ENCODE measurements at places on chromosomes 2 and 18.
A peak's percentile ranks its signal among the peaks of the same experiment; 100 is the strongest.

DNA sequence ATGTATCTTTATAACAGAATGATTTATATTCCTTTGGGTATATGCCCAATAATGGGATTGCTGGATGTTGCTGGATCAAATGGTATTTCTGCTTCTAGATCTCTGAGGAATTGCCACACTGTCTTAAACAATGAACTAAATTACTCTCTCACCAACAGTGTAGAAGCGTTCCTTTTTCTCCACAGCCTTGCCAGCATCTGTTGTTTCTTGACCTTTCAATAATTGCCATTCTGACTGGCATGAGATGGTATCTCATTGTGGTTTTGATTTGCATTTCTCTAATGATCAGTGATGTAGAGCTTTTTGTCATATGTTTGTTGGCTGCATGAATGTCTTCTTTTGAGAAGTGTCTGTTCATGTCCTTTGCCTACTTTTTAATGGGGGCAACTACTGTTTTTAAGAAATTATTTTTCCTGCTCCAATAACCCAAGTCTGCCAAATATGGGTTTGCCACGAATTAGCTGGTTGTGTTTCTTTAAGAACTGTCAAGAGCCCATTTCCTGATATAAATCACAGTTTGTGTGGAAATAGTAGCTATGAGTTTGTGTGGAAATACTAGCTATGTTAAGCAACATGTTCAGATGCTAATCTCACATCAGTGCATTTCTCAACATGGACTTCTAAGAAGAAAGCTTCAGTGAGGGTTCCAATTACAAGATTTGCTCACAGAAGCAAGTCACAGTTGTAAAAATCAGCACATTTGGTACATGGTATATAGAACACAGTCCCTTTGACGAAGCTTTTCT is 259.4 kb downstream of the ANAPC1 start:
- peak; percentile 91 for DNase-seq

DNA sequence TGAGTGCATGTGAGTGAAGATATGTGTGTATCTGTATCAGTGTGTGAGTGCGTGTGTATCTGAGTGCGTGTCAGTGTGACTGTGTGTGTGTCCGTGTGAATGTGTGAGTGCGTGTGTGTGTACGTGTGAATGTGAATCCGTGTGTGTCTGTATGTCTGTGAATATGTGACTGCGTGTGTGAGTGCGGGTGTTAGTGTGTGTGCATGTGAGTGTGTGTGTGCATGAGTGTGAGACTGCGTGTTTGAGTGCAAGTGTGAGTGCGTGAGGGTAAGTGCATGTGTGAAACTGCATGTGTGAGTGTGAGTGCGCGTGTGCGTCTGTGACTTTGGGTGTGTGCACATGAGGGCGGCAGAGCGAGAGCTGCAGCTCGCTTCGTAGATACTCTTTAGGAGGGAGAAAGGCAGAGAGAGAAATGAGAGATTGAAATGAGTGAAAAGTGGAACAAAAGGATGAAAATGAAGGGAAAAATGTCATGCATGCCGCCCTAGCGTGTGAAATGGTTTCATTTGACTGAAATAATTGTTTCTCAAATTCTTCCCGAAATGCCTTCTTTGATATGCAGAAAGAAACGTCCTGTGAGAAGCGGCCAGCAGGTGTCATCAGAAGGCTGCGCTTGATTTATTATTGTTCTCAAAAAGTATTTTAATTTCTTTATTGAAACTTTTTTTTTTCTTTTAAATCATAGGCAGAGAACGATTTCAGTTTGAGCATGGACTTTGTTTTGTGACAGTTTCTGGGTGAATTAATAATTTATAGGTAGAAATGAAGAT is 25.6 kb downstream of the ZNF407 start:
- DNase-seq = no peak

GRCh38 chr2:240509667-240510512 is 47.9 kb downstream of the ANKMY1 start:
- no peak for DNase-seq

- no peak for DNase-seq
Measured at GRCh38 chr2:15725101-15725781, 133.6 kb downstream of the DDX1 start.

DNA sequence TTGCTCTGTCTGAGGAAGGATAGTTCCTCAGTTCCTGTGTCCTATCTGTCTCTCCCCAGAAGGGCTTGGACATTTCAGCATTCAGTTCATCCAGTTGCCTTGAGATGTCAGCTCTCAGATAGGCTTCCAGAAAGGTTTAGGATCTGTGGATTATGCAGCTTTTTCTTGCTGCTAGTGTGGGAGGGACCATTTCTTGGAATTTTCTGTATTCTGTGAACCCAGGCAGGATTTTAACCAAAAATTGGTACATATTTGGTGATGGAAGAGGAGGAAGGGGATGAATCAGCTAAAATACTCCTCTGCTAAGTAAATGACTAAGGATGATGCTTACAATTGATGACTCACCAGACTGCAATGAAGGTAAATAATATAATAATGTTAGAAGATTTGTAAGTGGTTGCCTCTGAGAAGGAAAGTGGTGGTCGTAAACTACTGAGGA is 58.6 kb upstream of the DOCK10 start:
- no peak for DNase-seq

DNA sequence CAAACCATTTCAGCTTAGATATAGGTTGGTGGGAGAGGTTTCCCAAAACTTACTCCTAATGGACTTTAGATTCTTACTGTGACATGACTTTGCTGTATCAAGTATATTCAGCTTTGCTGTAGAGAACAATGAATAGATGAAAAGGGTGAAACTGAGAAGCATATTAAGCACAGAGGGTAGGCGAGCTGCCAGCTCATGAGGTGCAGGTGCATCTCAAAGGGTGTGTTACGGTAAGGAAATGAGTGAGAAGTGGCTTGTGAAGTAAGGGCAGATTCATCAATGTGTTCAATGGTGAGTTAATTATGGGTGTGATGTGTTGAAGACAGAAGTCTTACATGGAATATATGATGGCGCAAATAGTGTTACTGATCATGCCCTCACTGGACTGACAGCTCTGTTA is 49.3 kb downstream of the CD8B2 start:
- DNase-seq = no peak

GRCh38 chr18:24246143-24246542 is 107.3 kb downstream of the CABYR start:
- no peak for DNase-seq

DNA sequence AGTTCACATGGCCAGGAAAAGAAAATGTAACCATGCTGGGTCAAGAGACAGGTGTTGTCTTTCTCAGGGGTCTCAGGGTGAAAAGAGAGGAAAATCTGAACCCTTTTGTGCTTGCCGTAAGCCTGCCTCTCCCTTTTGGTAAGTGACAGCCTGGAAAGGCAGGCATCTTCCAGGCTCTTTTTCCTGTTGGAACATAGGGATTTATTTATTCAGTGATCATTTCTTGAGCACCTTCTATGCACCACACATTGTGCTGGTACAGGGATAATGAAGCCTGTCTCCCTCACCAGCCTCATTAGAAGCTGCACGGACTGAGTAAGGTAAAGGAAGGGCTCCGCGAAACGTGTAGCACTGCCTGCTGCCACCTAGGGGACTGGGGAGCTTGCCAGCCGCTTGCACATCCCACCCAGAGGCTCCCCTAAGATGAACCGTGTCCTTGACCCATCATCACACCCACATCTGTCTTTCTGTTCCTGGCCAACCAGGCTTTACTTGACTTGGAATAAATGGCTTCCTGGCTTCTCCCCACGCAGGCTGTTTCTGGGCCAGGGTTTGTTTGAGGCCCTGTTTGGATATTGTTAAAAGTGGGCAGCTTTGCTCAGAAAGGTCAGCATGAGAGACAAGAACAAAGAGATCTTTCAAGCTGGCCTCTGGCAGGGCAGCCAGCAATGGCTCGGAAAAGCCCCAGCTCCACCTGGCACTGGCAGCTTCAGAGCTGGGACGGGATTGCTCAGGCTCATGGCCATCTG is 73.3 kb upstream of the MCFD2 start:
- DNase-seq = no peak

DNA sequence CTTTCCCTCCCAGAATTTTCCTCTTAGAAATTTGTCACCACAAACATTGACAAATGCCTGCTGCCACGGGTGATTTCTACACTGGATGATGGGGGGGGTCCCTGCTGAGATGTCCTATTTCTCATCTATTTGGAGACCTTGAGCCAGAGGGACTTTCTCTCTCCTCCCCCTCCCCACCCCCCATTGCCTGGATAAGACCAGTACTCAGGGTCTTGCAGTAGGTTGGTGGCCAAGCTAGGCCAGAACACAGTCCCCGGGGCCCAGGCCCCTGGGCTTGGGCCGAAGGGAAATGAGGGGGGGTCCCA is 560 bp upstream of the DUSP2 start:
- DNase-seq = no peak

- no peak for DNase-seq
Measured at GRCh38 chr2:13649918-13650317, 933.2 kb downstream of the TRIB2 start.

- no peak for DNase-seq
Measured at GRCh38 chr18:46295416-46295815, 191.2 kb downstream of the HAUS1 start.

- DNase-seq = no peak
Measured at GRCh38 chr2:66789741-66790140, 354.8 kb downstream of the MEIS1 start.

DNA sequence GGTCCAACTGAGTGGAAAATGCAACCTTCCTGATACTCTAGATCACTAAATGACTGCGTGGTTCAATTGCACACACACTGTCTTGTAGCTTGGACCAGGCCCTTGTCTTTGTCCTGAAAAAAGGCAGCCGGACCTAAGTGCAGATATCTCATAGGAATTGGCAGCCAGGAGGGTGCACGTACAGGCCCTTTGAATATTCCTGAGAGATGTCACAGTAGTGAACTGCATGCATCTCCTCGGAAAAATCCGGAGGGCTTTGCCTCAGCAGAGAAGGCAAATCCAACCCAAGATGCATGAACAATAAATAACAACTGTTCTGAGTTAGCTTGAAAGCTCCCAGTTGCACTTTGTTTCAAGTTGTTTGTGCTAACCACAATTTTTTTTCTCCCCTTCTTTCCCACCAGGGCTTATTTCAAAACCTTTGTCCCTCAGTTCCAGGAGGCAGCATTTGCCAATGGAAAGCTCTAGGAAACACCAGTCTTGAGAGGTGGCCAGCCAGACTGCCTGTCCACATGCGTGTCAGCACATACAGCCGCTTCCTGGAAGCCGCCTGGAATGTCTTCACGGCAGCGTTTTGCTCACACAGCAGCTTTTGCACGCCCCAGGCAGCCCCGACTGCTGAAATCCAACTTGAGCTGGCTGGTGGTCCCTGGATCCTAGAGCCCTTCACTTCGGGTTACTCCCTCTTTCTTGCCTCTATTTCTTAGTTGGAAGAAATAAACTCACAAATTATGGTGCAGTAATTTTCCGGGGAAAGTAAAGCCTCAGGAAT is 54.4 kb upstream of the FOSL2 start:
- DNase-seq = peak; percentile 88
